ENCODE measurements at places on chromosomes 2 and 18.

GRCh38 chr2:109353806-109354745, 225.1 kb downstream of the SH3RF3 start:
- no peak for DNase-seq

DNA sequence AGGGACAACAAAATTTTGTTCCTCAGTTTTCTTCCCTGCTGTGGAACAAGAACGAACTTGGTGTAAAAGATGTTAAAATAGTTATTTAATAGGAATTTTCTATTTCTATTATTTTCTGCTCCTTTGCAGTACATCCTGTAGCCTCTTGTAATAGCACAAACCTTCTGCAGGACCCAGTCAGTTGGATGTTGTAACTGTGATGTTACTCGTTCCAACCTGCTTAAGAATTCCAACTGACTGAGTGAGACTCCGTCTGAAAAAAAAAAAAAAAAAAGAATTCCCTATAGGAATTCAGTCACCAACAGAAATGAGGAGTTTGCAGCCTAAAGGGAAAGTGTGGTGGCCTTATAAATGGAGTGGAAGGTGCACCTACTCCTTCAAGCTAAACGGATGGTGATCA, 46.4 kb upstream of the CDH20 start:
- DNase-seq: no peak

- no peak for DNase-seq
These were observed 47.2 kb upstream of the NR4A2 start for GRCh38 chr2:156379714-156380113.

- DNase-seq: no peak
These were observed 155.2 kb downstream of the ALK start for GRCh38 chr2:29766191-29766590.

DNA sequence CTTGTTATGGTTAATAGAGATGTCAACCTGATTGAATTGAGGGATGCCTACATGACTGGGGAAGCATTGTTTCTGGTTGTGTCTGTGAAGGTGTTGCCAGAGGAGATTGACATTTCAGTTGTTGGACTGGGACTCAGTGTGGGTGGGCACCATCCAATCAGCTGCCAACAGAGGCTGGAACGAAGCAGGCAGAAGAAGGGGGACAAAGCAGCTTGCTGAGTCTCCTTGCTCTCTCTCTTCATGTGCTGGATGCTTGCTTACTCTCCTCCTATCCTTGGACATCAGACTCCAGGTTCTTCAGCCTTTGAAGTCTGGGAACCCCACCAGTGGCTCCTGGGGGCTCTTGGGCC, 22.2 kb upstream of the SMAD4 start:
- no peak for DNase-seq

DNA sequence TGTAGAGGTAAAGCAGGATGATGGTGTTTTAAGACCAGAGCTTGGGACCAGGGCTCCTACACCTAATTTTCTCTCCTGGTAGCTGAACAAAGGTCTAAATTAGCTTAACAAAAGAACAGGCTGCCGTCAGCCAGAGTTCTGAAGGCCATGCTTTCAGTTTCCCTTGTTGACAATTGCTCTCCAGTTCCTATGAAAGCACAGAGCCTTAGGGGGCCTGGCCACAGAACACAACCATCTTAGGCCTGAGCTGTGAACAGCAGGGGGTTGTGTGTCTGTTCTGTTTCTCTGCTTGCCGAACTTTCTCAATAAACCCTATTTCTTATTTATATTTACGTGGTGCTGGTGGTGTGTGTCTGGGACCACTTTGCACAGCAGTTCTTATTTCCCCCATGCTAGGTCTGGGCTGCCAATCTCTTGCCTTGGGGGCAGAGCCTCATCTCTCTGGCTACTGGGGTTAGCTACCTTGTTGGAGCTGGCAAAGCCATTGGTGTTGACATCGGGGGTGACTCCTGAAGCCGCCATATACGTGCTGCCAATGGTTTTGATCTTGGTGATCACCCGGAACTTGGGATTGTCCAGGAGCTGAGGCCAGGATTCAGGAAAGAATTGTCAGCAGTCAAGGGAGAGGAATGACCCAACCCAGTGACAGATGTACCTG, 29.0 kb downstream of the CENPO start:
- no peak for DNase-seq

GRCh38 chr2:234429265-234429664, 67.6 kb downstream of the ARL4C start:
- DNase-seq: no peak

- DNase-seq: no peak
These were observed 40.7 kb downstream of the SOS1 start for GRCh38 chr2:39080152-39080551.

- no peak for DNase-seq
These were observed 44.8 kb downstream of the NAB1 start for GRCh38 chr2:190693533-190694232.

GRCh38 chr18:53947092-53947640, 277.3 kb downstream of the MBD2 start:
- no peak for DNase-seq

DNA sequence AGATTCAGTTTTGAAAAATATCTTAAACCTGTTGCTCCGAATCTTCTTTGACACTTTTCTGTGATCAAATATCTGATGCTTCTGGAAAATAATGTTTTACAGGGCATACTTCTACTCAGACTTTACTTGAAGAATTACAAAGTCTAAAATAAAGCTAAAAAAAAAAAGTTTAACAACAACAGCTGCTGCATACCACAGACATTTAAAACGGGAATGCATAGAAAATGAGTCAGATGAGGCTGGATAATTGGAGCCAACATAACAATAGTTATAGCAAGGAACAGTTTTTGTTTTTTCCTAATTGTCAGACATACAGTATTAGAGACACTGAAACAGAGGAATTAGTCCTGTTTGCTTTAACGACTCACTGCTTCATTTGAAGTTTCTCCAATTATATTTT, 1090.2 kb downstream of the SUCLG1 start:
- DNase-seq: peak; percentile 24

DNA sequence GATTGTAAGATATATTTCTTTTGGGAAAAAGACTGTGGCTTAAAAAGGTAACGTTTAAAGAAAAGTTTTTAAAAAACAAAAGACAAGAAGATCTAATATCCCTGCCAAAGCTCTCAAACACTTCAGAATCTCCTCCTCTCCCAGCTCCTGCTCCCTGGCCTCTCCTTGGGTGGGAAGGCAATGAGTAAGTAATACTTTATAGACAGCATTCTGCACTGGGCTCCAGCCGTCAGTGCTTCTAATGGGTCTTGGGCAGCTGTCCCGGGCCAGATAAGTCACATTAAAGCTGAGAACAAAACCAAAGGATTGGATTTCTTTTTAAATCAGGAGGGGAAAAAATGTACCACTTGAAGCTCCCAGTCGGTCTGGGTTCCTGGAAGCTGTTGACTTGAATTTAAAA, 133.7 kb downstream of the ALPK2 start:
- DNase-seq: peak; percentile 27

GRCh38 chr2:57943315-57943714, 103.3 kb upstream of the VRK2 start:
- DNase-seq: peak; percentile 27

DNA sequence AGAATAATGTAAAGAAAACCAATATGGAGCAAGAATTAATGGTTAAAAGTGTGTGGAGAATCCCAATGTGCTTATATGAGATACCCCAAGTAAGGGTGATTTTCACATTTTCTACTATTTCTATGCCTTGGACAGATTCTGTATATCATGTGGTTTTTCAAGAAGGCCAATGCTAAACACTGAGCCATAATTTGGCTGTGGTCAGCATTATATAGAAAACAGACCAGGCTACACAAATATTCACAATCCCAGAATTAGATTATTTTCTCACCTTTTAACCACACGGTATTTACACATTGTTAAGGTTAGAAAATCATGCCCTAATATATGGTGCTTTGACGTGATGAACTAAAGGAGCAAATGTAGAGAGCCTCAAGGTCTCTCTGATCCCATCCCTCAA, 277.4 kb upstream of the LRATD1 start:
- no peak for DNase-seq
